Activated CD8-positive, alpha-beta memory T cell treated with anti-CD3 and anti-CD28 coated beads for 1 hour (primary cell): ENCODE measurements at places on chromosomes 12 and 14.

- DNase-seq, result no peak
These were observed 112.7 kb downstream of the EFCAB11 start for GRCh38 chr14:89841851-89842250.

- DNase-seq, result no peak
These were observed 27.0 kb downstream of the GPR135 start for GRCh38 chr14:59438195-59438647.

GRCh38 chr12:50542448-50542847 is 37.7 kb downstream of the DIP2B start:
- no peak for DNase-seq

DNA sequence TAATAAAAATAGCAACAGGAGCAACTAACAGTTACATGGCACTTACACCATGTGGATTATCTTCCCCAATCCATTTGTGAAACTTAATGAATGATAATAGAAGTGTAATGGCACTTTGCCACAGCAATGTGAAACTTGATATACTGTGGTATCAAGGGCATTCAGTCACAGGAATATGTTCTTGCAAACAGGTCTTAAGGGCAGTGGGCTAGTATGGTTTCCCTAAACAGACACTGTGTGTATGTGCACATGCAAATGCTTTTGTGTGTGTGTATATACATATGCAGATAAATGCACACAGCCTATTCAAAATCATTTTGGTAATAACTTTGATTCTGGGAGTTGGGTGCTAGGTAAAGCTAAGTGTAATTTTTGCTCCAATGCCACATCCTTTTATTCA is 26.2 kb upstream of the ARHGAP5 start:
- no peak for DNase-seq

- no peak for DNase-seq
These were observed 39.4 kb upstream of the BTG1 start for GRCh38 chr12:92185052-92185451.
